Left lung (tissue), 14 donors: ENCODE measurements at places on chromosomes 5 and 9. TPM values are rescaled to one million over a fixed set of nuclear protein-coding genes. Genes with fewer than 3 reads are reported as not detected.

DNA sequence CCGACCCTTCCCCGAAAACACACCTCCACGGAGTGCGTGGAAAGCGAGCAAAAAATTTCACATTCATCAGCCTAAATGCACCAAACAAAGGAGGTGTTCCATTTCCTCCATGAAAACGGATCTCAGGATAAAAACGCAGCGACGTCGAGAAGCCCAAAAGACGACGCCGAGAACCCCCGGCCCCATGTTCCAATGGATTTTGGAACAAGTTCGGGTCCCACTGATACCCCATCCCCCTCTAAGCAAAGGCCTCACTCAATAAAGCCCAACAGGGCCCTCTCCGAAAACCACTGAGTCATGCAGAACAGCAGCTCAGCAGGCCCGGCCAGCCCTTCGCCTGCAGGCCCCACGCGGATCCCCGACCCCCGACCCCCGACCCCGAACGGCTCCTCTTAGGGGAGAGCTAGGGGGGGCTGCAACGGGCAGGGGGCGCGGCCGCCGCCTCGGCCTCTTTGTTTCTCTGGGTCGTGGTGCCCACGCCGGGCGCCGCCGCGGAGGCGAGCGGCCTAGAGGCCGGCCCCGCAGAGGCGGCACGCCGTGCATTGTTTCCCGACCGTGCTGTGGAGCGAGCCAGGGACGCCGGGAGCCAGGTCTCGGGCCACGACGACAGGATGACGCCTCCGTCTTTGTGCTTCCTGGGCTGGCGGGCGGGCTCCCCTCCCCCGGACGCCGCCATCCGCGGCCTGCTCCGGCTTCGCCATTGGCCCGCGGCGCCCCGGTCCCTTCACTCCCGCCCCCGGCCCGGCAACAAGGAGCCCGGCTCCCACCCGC lies 915 bp downstream of the ZFAND5 start:
- H3K36me3 ChIP-seq: peaks cover 20% of the 10 kb centered on the region
- peak; percentile 60 for DNase-seq
- H3K4me3 ChIP-seq: peak overlapping the region; percentile 85
- peaks cover 53% of the 10 kb centered on the region for H3K4me1 ChIP-seq

DNA sequence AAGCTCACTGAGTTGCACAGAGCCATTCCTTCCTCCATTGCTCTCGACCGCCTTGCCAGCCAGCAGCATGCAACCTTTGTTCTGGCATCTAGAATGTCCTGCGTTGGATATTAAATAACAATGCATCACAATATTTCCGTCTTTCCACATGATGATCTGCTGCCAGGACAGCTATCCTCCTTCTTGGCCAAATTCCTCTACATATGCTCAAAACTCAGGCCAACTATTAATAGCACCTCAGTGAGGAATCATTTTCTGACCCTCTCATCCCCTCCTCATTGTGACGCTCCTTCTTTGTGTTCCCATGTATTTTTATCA lies 128.6 kb downstream of the MYO10 start:
- no peak overlapping the region for H3K4me3 ChIP-seq
- DNase-seq: no peak
- no peaks in the 10 kb centered on the region for H3K4me1 ChIP-seq

DNA sequence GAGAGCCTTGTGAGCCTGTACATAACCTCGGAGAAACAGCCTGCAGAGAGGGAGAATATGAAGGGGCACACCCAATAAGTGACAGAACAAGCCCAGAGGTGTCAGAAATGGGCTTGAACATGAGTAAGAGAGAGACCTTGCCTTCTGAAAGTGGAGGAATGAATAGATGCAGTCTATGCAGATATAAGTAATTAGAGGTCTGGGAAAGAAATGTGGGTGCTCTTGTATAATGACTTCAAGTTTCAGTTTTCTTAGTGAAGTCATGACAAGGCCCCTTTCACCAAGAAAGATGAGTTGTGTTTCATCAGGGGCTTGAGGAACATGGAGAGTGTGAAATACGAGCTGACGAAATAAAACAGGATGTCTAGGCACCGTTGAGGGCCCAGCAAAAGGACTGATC lies 15.1 kb downstream of the GRAMD2B start:
- no peak overlapping the region for H3K4me3 ChIP-seq
- H3K27ac ChIP-seq: no peak overlapping the region
- H3K36me3 ChIP-seq: peaks cover 15% of the 10 kb centered on the region
- no peaks in the 10 kb centered on the region for H3K4me1 ChIP-seq
- DNase-seq: no peak

DNA sequence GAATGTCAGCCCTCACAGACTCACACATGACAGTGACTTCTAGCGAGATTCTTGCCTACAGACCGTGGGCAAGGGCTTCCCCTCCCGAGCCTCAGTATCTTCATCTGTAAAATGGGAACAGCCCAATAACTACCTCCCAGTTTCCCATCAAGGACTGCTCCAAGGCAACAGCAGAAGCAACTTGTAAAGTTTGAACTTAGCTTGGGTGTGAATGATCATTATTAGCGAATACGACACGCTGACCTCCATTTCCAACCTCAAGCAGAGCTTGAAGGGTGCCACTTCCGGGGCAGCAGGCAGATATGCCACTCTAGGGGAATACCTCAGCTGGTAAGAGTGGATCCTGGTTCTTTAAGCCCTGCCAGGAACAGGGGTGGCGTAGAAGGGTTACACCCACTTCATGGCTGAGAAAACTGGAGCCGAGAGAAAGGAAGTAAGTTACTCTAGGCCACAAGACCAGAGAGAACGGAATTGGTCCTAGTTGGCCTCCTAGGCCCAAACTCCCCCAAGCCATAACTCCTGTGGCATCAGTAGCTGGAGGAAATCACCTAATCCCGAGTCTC lies 2.0 kb downstream of the RNF44 start:
- peak overlapping the region; percentile 91 for H3K27ac ChIP-seq
- DNase-seq: peak; percentile 64
- H3K4me3 ChIP-seq: peak overlapping the region; percentile 83
- peaks cover 32% of the 10 kb centered on the region for H3K4me1 ChIP-seq

- H3K4me3 ChIP-seq: no peak overlapping the region
- DNase-seq: no peak
- no peaks in the 10 kb centered on the region for H3K4me1 ChIP-seq
- no peak overlapping the region for H3K27ac ChIP-seq
- peaks cover 23% of the 10 kb centered on the region for H3K36me3 ChIP-seq
Measured at GRCh38 chr5:176921714-176922113, 22.6 kb upstream of the HK3 start.

GRCh38 chr9:137504432-137504777 lies 45.3 kb upstream of the NSMF start:
- H3K4me1 ChIP-seq: no peaks in the 10 kb centered on the region
- H3K36me3 ChIP-seq: no peaks in the 10 kb centered on the region
- no peaks in the 10 kb centered on the region for H3K27me3 ChIP-seq
- H3K4me3 ChIP-seq: no peak overlapping the region
- no peak overlapping the region for H3K27ac ChIP-seq
- DNase-seq: no peak

DNA sequence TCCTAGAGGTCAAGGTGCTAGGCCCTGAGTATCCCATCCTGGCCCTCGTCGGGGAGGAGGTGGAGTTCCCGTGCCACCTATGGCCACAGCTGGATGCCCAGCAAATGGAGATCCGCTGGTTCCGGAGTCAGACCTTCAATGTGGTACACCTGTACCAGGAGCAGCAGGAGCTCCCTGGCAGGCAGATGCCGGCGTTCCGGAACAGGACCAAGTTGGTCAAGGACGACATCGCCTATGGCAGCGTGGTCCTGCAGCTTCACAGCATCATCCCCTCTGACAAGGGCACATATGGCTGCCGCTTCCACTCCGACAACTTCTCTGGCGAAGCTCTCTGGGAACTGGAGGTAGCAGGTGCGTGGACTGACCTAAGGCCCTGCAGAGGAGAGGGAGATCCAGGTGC lies 7.9 kb downstream of the BTNL9 start:
- H3K27me3 ChIP-seq: peaks cover 77% of the 10 kb centered on the region
- no peak for DNase-seq
- no peaks in the 10 kb centered on the region for H3K36me3 ChIP-seq
- H3K4me3 ChIP-seq: no peak overlapping the region

- no peak for DNase-seq
- H3K27ac ChIP-seq: no peak overlapping the region
- H3K27me3 ChIP-seq: no peaks in the 10 kb centered on the region
- no peaks in the 10 kb centered on the region for H3K4me1 ChIP-seq
- H3K36me3 ChIP-seq: no peaks in the 10 kb centered on the region
- H3K4me3 ChIP-seq: no peak overlapping the region
Measured at GRCh38 chr5:180631549-180632383, 17.6 kb downstream of the FLT4 start.

GRCh38 chr9:95609426-95609825 lies 92.7 kb upstream of the PTCH1 start:
- no peak overlapping the region for H3K27ac ChIP-seq
- no peaks in the 10 kb centered on the region for H3K36me3 ChIP-seq
- H3K4me1 ChIP-seq: no peaks in the 10 kb centered on the region
- no peak for DNase-seq
- H3K27me3 ChIP-seq: no peaks in the 10 kb centered on the region
- no peak overlapping the region for H3K4me3 ChIP-seq

SRA1 gene
- 33.0 TPM for total RNA-seq

PCDHGA9 gene
- total RNA-seq: 4.6 TPM

C6 gene
- 0.79 TPM for total RNA-seq

EPB41L4A gene
- 31.3 TPM for total RNA-seq

MACIR gene
- 7.0 TPM for total RNA-seq

ALDH1B1 gene
- 27.1 TPM for total RNA-seq

PCDHGA2 gene
- 2.0 TPM for total RNA-seq
